ENCODE measurements at places on chromosomes 13 and 19.
A peak's percentile ranks its signal among the peaks of the same experiment; 100 is the strongest.

DNA sequence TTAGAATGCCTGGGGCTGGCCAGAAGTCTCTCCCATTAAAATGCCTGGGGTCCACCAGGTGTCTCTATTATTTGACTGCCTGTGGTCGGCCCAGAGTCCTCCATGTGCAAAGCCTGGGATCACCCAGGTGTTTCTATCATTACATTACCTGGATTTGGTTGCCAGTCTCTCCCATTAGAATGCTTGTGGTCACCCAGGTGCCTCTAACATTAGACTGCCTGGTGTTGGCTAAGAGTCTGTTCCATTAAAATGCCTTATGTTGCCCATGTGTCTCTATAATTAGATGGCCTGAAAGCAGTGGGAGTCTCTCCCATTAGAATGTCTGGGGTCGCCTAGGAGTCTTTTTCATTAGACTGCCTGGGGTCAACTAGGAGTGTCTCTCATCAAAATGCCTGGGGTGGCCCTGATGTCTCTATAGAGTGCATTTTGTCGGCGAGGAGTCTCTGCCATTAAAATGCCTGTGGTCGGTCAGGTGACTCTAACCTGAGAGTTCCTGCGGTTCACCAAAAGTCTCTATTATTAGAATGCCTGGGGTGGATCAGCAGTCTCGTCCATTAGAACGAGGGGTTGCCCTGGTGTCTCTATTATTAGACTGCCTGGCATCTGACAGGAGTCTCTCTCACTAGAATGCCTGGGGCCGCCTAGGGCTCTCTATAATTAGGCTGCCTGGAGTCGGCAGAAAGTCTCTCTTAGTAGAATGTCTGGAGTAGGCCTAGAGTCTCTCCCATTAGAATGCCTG, 1540.5 kb downstream of the UQCRFS1 start:
- DNase-seq: no peak

DNA sequence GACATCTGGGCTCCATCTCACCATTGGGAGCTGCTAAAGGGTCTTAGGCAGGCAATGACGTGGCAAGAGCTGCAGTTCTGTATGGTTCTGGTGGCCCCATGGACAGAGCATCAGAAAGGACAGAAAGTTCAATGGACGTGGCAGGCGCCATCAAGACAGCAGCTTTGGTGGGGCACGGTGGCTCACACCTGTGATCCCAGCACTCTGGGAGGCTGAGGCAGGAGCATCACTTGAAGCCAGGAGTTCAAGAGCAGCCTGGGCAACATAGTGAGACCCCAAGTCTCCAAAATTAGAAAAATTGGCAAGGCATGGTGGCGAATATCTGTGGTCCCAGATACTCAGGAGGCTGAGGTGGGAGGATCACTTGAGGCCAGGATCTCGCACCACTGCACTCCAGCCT, 9.5 kb downstream of the EVI5L start:
- no peak for DNase-seq

DNA sequence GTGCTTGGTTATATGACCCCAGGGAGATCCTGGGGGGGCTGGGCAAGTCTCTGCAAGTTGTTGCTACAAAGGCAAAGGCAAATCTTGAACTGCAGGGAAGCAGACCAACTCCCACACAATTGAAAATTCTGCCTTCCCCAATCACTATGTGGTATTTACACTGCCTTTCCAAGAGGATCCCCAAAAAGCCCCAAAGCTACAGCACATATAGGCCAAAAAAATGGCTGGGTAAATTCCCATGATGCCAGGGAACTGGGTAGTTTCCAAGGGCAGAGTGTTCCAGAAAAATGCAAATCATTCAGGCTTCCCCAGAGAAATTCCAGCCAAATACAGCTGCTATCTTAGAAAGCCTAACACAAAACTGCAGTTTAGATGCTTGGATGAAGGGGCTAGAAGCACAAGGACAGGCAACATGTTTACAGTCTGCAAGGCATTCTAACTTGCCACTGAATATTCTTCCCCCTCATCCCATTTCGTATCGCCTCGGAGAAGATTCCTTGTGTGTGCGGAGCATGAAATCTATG, 6.2 kb downstream of the FOXO1 start:
- peak; percentile 75 for DNase-seq

DNA sequence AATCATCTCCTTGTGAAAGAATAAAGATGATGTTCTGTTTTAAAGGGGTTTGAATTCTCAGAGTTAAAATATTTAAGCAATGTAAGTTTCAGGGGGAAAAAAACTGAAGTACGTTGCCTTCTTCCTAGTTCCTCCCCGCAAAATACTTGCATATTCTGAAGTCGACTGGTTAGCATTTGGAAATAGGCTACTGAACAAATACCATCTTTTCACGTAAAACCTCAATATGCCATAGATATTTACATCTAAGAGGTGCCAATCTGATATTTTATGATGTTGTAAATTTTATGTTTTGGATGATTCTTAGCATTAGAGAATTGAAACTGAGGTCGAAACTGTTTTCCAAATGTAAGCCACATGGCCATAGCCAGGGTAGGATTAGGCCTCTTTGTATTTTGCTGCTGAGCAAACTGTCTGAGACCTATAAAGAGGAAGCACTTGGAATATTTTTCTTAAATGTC, 138.3 kb downstream of the FLT1 start:
- peak; percentile 41 for DNase-seq

DNA sequence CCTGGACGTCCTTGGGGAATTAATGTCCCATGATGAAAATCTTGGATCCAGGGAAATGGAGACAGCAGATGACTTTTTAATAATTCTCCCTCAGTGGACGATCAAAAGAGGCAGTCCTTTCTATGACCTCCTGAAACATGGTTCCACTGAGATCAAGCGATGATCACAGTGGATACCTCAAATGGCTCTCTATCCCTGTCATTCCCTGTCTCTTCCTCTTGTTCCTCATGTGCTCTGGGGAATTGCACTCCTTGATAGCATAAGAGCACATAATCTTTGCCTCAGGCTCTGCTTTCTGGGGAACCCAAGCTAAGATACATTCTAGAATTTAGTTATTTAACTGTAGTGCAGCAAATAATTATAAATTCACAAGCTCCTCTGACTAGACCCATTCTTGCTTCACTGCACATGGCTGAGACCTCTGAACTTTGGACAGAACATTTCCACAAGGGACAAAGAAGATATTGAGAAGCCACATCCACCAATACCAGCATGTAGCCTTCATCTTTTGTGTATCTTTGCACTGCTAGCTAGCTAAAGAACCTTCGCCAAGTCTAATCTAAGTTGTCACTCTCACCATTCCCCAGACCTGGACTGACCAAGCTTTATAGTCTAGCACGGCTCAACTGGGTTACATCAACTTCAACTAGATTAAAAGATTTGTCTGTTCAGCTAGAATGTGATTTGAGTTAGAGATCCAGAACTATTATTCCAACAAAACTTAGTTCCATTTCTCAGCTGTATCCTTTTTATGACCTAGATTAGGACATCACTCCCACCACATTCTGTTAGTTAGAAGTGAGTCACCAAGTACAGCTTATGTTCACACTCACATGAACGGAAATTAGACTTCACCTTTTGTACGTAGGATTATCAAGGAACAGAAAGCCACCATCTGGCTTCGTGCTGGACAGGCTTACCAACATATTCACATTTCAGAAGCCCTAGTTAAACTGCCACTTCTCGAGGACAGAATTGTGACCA, 142.7 kb downstream of the SUCLA2 start:
- peak; percentile 67 for DNase-seq

GRCh38 chr19:2974342-2975041, 2.9 kb upstream of the TLE6 start:
- peak; percentile 81 for DNase-seq
